Glutamatergic neuron (in vitro differentiated cells): ENCODE measurements at places on chromosomes 7 and 10. TPM values are rescaled to one million over a fixed set of nuclear protein-coding genes. Genes with fewer than 3 reads are reported as not detected.

DNA sequence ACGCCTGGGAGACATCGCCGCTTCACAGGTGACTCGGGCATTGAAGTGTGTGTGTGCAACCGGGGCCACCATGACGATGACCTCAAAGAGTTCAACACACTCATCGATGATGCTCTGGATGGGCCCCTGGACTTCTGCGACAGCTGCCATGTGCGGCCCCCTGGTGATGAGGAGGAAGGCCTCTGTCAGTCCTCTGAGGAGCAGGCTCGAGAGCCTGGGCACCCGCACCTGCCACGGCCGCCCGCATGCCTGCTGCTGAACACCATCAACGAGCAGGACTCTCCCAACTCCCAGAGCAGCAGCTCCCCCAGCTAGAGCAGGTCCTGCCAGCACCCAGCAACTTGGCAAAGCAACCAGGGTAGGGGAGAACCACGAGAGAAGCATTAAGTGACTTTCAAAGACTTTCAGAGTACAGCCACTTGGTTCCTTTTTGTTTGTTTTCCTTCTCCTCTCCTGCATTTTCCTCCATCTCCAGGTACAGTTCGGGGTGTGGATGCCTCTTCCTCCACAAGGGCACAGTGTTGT, 24.1 kb downstream of the CYP17A1 start:
- no peak for DNase-seq
- no peaks in the 10 kb centered on the region for H3K36me3 ChIP-seq
- peaks cover 5% of the 10 kb centered on the region for H3K4me1 ChIP-seq
- H3K27me3 ChIP-seq = no peaks in the 10 kb centered on the region
- no peak overlapping the region for H3K27ac ChIP-seq

GRCh38 chr10:30002426-30003266, 56.7 kb downstream of the JCAD start:
- H3K4me3 ChIP-seq = no peak overlapping the region
- H3K27me3 ChIP-seq = peaks cover 7% of the 10 kb centered on the region
- no peaks in the 10 kb centered on the region for H3K4me1 ChIP-seq
- H3K36me3 ChIP-seq = no peaks in the 10 kb centered on the region

DNA sequence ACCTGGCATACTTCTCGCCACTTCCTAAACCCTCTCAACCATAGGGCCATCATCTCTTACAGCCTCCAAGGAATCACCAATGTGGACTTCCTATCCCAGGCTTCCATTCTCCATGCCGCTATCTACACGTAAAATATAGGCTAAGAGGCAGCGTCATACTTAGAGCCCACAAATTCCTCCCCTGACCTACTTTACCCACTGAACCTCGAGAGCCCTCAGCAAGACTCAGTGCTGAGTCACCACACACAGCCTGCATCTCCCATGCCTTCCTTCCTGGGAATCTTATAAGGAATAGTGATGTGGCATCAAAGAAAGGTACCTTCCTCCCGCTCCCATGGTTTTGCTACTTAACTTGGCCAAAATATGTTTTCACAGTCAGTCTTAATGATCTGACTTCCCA, 435.6 kb upstream of the NFE2L3 start:
- no peak overlapping the region for H3K4me3 ChIP-seq
- H3K36me3 ChIP-seq = peaks cover 5% of the 10 kb centered on the region
- peaks cover 45% of the 10 kb centered on the region for H3K4me1 ChIP-seq
- peaks cover 5% of the 10 kb centered on the region for H3K27me3 ChIP-seq
- H3K27ac ChIP-seq = no peak overlapping the region
- no peak for DNase-seq

DNA sequence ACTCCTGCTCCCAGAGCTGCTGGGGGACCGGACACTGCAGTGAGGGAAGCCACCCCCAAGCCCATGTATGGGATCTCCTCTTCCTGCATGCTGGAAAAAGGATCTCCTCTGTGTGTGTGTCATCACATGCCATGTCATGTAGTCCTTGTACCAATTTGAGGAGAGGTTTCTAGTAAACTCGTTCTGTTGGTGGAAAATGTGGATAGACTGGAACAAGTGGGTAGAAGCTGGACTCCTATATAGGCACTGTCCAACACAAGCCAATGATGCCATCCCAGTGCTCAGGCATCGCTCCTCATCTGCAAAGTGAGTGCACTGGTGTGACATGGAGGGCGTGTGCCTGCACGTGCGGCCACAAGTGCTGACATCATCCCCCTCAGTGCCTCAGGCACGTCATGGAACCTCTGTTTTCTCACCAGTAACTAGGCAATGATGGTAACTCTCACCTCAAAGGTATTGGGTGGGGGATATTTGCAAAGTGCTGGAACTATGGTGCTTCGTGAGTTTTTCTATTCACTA, 19.3 kb downstream of the MYO1G start:
- no peaks in the 10 kb centered on the region for H3K36me3 ChIP-seq
- no peak for DNase-seq
- H3K27me3 ChIP-seq = peaks cover 5% of the 10 kb centered on the region
- no peak overlapping the region for H3K4me3 ChIP-seq

- H3K4me1 ChIP-seq = peaks cover 6% of the 10 kb centered on the region
- no peak overlapping the region for H3K4me3 ChIP-seq
- H3K27me3 ChIP-seq = no peaks in the 10 kb centered on the region
These were observed 76.4 kb downstream of the MPLKIP start for GRCh38 chr7:40058026-40058425.

DNA sequence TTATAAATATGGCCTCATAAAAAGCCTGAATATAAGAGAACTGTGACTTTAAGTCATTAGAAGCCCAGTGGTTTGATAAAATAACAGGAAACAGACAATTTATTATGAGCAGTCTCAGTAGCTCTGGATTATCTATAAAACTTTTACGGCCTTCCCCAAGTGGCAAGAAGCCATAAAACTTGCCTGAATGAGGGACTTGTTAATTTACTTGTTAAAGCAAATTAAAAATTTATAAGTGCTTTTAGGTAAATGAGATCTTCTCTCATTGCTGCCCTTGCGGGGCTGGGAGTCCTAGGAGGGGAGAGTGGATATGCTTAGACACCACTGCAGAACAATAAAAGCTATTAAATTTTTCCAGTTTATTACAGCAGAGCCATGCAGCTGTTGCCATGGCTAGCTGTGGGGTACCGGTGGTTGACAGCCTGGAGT, 499.9 kb downstream of the AUTS2 start:
- peak overlapping the region; percentile 24 for H3K27ac ChIP-seq
- peaks cover 3% of the 10 kb centered on the region for H3K27me3 ChIP-seq
- H3K36me3 ChIP-seq = no peaks in the 10 kb centered on the region
- DNase-seq = peak; percentile 18
- H3K4me1 ChIP-seq = peaks cover 36% of the 10 kb centered on the region

DNA sequence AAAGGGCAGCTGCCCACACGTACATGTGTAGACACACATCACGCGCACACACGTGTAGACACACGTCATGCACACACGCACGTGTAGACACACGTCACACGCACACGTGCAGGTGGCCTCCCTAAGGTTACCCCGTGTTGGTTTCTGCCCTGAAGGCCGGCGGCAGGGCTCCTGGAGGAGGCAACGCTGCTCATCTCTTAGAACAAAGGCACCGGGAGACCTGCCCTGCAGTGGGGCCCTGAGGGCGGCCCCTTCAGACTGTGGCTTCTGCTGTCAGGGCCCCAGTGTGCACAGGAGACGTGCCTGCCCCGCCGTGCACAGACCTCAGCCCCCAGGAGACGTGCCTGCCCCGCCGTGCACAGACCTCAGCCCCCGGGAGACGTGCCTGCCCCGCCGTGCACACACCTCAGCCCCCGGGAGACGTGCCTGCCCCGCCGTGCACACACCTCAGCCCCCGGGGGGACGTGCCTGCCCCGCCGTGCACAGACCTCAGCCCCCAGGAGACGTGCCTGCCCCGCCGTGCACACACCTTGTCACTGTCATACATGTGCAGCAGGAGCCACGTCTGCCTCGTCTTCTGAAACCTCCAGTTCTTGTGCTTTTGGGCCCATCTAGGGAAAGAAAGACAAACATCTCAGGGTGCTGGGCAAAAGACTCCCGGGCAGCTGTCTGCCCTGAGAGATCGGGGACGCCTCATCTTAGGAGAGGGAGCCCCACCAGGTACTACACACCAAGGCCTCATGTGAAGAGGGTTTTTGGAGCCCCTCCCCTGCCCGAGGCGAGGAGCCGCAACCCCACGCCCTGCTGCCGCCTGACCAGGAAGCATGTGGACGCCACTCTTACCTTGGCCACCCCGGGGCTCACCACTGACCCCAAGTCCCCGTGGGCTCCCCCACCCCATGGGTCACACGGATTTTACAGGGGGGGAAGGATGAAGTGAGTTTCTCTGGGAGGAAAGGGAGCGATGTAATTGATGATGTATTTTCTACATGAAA, 17.3 kb downstream of the CYP2W1 start:
- H3K4me3 ChIP-seq = peak overlapping the region; percentile 34
- peaks cover 12% of the 10 kb centered on the region for H3K4me1 ChIP-seq
- peaks cover 9% of the 10 kb centered on the region for H3K27me3 ChIP-seq
- H3K36me3 ChIP-seq = no peaks in the 10 kb centered on the region
- peak; percentile 37 for DNase-seq

DNA sequence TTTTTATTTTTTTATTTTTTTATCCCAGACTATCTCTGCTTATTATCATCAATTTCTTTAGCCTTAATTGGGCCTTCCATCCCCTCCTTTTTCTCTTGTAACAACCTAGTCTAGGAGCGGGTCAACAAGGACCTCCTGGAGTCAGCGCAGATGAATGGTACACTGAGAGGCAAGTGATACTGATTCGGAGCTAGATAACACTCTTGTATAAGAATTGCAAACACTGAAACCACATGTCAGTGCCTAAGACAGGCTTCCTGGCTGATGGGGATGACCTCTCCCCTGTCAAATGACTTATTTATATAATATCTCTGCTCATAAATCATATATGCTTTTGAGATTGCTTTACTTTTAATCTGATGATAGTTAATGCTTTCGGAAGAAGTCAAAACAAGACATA, 22.7 kb downstream of the BPGM start:
- peaks cover 7% of the 10 kb centered on the region for H3K4me1 ChIP-seq
- H3K4me3 ChIP-seq = no peak overlapping the region
- H3K36me3 ChIP-seq = peaks cover 7% of the 10 kb centered on the region
- no peak for DNase-seq
- H3K27ac ChIP-seq = no peak overlapping the region

DNA sequence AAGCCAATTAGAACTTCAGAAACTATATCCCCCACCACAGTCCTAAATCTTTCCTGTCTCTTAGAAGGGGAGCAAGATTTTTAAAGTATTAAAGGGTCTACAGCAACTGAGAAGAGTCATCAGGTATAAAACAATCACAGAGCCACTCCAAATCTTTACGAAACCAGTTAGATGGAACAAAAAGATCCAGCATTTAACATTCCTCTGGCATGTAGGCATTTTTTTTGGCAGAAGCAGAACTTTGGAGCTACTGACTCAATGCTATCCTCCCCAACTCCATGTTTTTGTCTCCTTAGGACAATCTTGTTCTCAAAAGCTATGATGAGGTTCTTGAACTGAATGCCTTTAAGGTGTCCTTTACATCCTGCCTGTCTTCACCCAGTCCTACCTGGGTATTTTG, 333.3 kb downstream of the PRPF18 start:
- no peak overlapping the region for H3K27ac ChIP-seq
- H3K36me3 ChIP-seq = no peaks in the 10 kb centered on the region
- peaks cover 4% of the 10 kb centered on the region for H3K4me1 ChIP-seq
- no peaks in the 10 kb centered on the region for H3K27me3 ChIP-seq

- DNase-seq = peak; percentile 52
- peak overlapping the region; percentile 73 for H3K4me3 ChIP-seq
- H3K27ac ChIP-seq = peak overlapping the region; percentile 98
- peaks cover 51% of the 10 kb centered on the region for H3K4me1 ChIP-seq
- H3K36me3 ChIP-seq = peaks cover 9% of the 10 kb centered on the region
These were observed 90.4 kb upstream of the BMPER start for GRCh38 chr7:33814936-33815335.

DNA sequence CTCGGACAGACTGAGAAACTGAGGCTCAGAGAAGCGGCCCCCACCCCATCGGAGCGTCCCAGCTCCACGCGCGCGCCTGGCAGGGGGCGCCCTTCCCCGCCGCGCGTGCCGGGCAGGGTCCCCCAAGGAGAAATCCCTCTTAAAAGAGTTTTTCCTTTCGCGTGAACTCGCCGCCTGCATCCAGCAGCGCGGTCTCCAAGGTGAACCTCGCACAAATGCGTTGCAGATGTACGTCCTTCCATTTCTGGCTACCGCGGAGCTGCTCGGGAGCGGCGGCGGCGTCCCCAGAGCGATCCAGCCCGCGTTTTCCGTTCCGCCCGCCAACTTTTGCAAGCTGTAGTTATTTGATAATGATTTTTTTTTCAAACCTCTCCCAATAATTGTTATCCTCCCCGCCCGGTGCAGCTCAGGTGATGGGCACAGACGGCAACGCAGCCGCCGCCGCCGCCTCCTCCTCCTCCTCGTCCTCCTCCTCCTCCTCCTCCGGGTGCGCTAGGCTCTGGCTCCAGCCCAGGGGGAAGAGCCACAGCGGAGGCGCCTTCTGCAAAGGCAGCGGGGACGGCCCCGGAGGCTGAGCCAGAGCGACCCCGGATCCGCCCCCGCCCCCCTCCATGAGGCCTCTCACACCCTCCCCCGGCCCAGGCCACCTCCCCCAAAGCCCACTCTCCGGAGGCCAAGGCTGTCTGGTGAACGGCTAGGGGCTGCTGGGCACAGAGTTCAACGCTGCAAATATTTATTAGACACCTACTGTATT, 74.0 kb upstream of the CUX1 start:
- H3K27me3 ChIP-seq = no peaks in the 10 kb centered on the region
- peak; percentile 74 for DNase-seq
- H3K27ac ChIP-seq = no peak overlapping the region
- no peaks in the 10 kb centered on the region for H3K4me1 ChIP-seq
- no peaks in the 10 kb centered on the region for H3K36me3 ChIP-seq

DNA sequence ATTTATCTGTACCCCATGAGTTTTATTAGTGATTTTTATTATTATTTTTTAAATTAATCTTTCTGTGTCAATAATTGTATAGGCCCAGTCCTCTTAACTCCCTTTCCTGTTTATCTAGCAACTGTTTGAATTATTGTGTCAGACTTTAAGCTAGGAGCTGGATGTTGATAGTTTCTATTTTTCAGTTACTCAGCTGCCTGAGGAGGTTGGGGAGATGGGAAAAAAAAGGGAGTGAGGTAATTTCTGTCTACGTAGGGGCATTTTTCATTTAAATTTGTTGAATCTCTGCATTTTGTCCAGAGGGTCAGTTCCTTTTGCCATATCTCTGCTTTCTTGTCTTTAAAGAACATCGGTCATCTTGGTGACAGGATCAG, 5.0 kb upstream of the ZNF518A start:
- peak overlapping the region; percentile 82 for H3K4me3 ChIP-seq
- H3K36me3 ChIP-seq = no peaks in the 10 kb centered on the region
- peaks cover 6% of the 10 kb centered on the region for H3K4me1 ChIP-seq
- DNase-seq = no peak

The CALML3 gene
- not detected for total RNA-seq

The ASAH2 gene
- total RNA-seq = 11.3 TPM

The HPSE2 gene
- not detected for total RNA-seq

The TRPV5 gene
- total RNA-seq = 0.15 TPM

The NPY gene
- total RNA-seq = not detected
